Eye (tissue), 1 donor: ENCODE measurements at places on chromosomes 12 and 14.

DNA sequence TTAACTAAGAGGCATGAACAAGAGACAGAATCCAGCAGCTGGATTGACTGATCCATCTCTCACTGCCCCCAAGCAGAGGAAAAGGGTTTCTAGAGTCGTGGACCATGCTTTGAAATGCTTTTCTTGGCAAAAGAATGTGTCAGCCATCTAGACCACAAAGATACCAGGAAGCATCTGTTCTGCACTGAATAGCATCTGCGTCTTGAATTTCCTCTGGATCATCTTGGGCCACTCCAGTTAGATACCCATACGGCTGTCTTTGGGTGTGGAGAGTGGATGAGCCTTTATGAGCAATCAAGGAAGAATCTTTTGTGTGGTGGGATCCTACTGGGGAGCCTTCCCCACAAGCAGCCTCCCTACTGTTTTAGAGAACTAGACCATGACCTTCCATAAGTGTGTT lies 16.0 kb upstream of the RFX4 start:
- DNase-seq: no peak

- no peak for DNase-seq
Measured at GRCh38 chr12:117718559-117718958, 250.2 kb downstream of the KSR2 start.

DNA sequence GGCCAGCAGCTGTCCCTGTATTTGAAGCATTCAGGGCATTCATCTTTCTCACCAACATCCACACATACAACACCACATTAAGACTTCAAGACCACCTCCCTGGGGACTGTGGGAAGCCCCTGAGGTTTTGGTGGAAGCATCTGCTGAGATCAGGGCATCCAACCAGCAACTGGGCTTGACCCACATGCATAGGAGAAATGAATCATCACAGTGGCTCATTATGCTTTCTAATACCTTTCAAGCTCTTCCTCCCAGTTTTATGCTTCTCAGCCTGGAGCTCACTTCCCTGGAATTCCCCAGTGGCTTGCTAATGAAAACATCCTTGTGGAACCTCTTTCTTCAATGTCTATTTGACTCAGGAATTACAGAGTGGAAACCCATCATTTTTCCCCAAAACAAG lies 21.4 kb upstream of the CMKLR1 start:
- DNase-seq: peak; percentile 67

GRCh38 chr12:8996682-8997405 lies 7.5 kb downstream of the KLRG1 start:
- no peak for DNase-seq

GRCh38 chr12:104469523-104469922 lies 12.8 kb downstream of the CHST11 start:
- DNase-seq: no peak

DNA sequence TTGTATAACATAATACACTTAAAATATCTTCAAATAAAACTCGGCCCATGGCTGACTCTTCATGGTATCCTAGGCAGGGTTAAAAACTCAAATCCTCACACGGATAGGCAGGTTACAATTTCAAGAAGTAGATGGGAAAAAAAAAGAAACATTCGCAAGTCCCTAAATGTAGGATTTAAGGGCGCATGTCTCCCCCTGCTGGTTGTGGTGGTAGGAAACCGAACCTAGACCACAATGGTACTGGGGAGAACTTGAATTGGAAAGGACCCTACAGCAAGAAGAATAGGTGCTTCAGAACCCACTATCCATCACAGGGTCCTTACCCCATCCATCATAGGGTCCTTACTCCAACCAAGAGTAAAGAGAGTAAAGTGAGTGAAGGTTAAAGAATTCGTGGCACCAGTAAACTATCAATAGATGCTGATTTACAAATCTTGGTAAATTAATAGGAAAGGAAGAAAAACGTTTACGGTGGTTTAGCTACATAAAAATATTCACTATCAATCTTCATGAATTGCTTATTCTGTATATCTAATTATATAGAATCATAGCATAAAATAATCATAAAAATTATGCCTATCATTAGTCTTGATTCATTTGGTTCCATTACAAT lies 3.3 kb upstream of the CIPC start:
- peak; percentile 92 for DNase-seq

GRCh38 chr12:95922231-95922630 lies 20.2 kb downstream of the CCDC38 start:
- no peak for DNase-seq

GRCh38 chr14:105554523-105554922 lies 28.1 kb downstream of the TMEM121 start:
- DNase-seq: no peak

GRCh38 chr12:12017135-12017581 lies 53.6 kb upstream of the BCL2L14 start:
- DNase-seq: no peak

DNA sequence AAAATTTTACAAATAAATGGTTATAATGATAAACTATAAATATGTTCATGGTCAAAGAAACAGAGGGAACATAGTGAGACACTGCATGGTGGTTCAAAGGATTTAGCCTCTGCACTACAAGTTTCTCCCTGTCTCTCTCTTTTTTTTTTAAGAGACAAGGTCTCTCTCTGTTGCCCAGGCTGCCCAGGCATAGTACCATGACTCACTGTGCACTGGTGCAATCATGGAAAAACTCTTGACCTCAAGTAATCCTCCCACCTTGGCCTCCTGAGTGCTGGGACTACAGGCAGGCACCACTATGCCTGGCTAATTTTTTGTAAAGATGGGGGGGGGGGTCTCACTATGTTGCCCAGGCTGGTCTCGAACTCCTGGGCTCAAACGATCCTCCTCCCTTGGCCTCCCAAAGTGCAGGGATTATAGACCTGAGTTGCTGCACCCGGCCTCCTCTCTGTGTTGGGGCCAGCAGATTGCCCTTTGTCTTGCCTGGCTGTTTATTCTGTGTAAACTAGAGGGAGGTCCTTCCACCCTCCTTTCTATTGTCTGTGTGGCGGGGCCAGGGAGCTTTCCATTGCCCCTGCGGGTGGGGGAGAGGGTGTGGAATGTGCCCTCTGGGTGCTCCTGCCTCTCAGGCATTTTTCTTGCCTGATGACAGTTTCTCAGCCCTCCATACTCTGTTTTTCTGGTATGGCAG lies 22.1 kb downstream of the MTHFD1 start:
- DNase-seq: peak; percentile 6

DNA sequence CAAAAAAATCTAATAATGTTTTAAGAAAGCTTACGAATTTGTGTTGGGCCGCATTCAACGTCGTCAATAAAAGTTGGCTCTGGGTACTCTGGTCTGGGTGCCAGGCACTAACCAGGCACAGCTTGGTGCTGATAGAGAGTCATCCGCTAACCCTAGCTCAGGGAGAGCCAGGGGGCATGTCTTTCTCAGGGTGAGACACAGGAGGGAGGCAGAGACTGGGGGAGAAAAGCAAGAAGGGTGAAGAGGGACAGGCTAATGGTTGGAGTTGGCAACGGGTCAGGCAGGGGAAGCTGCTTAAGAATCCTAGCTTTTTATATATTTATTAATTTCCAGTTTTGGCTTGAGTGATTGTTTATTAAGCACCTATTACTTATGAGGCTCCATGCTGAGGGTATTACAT lies 105.0 kb downstream of the CMKLR1 start:
- no peak for DNase-seq

DNA sequence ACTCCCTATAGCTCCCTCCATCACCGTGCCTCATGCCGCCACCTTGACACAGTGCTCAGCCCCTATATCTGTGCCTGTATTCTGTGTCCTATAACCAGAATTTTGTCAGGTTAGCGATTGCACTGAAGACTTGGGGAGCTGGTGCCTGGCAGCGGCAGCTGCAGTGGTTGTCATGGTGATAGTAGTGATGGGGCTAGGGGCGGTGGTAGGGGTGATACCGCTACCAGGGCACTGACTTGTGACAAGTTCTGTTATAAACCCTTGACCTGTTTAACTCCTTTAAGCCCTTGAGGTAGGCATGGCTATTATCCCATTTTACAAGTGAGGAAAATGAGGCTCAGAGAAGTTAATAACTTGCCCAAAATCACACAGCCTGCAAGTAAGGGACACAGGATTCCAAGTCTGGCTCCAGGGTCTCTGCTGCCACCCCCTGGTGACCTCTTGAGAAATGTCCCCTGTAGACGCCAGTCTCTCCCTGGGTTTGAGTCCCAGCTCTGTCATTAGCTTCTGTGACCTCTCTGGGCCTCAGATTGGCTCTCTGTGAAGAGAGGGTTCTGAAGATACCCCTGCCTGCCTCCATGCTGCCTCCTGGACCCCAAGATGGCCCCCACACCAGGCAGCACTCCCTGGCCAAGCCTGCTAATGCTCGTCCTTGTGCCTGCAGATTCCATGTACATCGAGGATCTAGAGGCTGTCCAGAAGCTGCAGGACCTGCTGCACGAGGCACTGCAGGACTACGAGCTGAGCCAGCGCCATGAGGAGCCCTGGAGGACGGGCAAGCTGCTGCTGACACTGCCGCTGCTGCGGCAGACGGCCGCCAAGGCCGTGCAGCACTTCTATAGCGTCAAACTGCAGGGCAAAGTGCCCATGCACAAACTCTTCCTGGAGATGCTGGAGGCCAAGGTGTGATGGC lies 121.9 kb downstream of the ESRRB start:
- DNase-seq: no peak

GRCh38 chr12:1875608-1876007 lies 42.8 kb downstream of the CACNA2D4 start:
- DNase-seq: no peak

- DNase-seq: no peak
Measured at GRCh38 chr12:125083072-125083471, 17.8 kb downstream of the AACS start.

GRCh38 chr14:96077983-96078624 lies 38.9 kb downstream of the C14orf132 start:
- DNase-seq: no peak

- DNase-seq: no peak
Measured at GRCh38 chr12:130813436-130813835, 25.6 kb downstream of the STX2 start.

DNA sequence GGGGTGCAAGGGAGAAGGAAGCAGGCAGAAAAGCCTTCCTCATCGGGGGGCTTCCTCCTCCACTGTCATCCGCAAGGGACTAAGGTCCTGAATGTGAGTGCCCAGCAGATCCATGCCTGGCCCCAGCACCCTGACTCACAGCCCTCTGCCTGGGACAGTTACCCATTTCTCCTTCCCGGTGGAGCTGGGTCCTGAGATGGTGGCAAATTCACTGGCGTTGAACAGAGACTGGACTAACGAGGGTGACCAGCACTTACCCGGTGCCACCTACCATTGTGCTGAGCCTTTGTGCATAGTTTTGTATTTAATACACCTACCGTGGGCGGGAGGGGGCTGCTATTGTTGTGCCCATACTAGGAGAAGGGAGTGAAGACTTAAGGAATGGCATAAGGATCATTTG lies 30.9 kb upstream of the PLEKHG6 start:
- DNase-seq: no peak

DNA sequence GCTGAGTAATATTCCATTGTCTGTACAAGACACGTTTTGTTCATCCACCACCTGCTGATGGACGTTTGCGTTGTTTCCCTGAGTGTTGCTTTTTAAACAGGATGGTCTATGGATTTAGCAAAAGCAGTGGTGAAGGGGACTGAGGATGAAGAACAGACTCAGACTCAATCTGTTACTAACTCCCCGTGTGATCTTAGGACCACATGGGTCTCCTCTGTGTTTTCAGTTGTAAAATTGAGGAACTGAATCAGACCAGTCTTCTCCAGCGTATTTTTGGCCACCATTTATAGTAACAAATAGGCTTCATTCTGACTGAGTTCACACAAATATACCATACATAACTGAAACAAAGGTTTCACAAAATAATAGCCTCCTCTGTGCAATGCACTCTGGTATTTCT lies 85.6 kb downstream of the FOXN3 start:
- DNase-seq: no peak

DNA sequence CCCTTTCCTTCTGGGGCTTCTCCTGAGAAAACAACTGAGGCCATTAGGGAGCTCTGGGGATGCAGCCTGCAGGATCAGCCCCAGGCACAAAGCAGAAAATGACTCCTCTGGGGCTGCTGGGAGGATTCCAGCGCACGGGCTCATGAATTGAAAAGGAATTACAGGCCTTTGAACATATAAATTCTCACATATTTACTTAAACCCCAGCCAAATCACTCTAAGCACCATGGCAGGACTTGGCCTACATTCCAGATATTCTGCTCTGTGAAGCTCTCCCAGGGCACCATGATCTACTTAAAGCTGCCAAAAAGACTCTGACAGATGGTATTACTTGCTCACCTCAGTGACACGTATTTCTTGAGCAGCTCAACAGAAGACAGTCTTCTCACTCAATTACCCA lies 87.2 kb downstream of the ZFC3H1 start:
- DNase-seq: peak; percentile 38
